ENCODE measurements at places on chromosomes 11 and 22.

GRCh38 chr22:42399315-42400271 lies 32.6 kb downstream of the NFAM1 start:
- DNase-seq = no peak

- DNase-seq = no peak
Measured at GRCh38 chr11:134725716-134726639, 313.9 kb upstream of the B3GAT1 start.

- no peak for DNase-seq
Measured at GRCh38 chr22:47106806-47107205, 344.4 kb downstream of the TBC1D22A start.

DNA sequence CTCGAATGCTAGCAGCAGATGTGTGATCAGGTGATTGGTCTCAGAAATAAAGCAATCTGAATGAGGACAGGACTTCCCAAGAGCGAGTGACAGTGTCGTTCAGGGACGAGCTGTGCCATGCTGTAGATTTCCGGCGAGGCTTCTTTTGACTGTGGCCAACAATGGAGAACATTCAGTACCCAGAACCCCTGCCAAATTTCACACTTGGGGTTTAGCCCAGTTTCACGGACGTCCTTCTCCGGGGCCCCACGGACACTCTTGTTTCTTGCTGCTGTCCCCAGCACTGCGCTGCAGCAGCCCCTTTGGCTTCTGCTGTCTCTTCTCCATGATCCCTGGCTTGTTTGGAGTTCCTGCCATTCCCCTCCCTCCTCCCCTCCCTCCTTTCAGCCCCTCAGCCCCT lies 115.1 kb upstream of the GRAMD1B start:
- DNase-seq = no peak

DNA sequence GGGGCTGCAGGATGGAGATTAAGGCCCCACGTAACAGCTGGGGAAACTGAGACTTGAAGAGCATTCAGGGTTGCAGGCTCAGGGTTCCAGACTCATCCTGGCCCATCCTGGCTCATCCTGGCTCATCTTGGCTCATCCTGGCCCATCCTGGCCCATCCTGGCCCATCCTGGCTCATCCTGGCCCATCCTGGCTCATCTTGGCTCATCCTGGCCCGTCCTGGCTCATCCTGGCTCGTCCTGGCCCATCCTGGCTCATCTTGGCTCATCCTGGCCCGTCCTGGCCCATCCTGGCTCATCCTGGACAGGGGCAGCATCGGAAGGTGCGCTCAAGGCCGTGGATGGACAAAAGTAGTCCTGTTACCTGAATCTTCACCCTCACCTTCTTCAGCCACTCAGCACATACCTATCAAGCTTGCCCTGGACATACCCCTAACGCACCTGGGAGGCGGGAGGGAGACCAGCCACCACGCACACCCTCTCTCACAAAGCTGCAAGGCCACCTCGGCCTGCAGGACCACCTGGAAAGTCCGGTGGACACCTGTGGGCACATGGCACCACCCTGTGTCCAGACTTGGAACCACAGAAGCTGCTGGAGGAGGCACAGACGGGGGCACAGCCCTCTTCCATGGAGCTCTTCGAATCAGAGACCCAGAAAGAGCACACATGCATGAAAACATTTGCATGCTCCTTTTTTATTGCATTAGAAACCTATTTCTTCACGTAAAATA lies 20.3 kb upstream of the NLRP6 start:
- no peak for DNase-seq
